ENCODE measurements at places on chromosomes 7 and 10. TPM values are rescaled to one million over a fixed set of nuclear protein-coding genes. Genes with fewer than 3 reads are reported as not detected.

Gene GOLGA7B
- total RNA-seq = not detected

- no peak for DNase-seq
These were observed 201.9 kb upstream of the KAT6B start for GRCh38 chr10:74624501-74624900.

- DNase-seq = no peak
These were observed 233.6 kb downstream of the SH2D4B start for GRCh38 chr10:80771285-80771684.

- peak; percentile 10 for DNase-seq
These were observed 29.1 kb downstream of the STRA8 start for GRCh38 chr7:135262623-135263320.

Gene LDB1
- 25.0 TPM for total RNA-seq

Gene FEZF1
- total RNA-seq = not detected

Gene COL17A1
- 2.9 TPM for total RNA-seq

- DNase-seq = no peak
These were observed 13.1 kb upstream of the IMPDH1 start for GRCh38 chr7:128422842-128423241.
